ENCODE measurements at places on chromosomes 1 and 21.

DNA sequence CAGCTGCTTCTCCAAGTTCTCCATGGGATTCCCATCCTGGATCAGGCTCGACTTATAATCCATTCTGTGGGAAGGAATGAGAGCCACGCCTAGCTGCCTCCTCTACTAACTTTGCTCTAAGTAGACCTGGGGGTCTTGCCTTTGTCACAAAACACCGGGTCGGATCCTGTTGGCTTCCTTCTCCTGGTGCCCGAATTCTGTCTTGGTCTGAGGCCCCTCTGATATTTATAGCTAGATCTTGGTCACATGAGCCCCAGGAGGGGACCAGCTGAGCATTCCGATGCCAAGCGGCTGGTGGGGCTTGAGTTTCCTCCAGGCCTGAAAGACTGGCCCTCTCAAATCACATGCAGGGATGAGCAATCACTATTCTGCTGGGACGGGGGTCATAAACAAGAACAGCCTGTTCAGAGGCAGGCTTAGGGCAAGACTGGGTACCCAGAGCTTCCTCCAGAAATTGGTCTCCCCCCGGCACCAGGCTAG is at the start of gene TRIM63:
TSS of gene TRIM63 (minus strand) at position 199 of the 480 bp plus-strand sequence. CDS start at position 63, 136 bp downstream.
- DNase-seq, result no peak

GRCh38 chr1:232943679-232944252 is 6.6 kb upstream of the NTPCR start:
- DNase-seq, result no peak

GRCh38 chr1:109828756-109829505 is 65.2 kb upstream of the EPS8L3 start:
- DNase-seq, result no peak

DNA sequence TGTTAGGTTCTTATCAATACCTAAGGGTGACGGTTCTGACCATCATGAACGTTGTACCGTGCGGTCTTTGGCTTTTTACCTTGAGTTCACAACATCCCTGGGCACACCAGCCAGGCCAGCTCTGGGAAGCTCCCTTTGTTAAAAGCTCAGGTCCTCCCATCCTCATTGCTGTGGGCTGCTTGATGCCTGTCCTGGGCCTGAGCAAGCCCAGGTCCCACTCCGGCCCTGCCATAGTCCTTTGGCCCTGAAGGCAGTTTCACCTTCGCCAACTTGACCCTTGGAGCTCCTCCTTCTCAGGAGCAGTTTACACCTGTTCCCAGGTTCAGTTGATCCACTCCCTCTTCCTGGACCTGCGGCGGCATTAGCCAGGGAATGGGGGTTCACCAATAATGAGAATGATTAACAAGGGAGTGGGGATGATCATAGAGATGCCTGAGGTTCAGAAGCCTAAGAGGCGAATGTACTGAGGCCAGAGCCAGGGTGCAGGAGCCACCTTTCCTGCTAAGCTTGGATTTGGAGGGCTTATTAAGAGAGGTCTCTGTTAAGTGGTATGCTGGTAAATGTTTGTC is 40.2 kb downstream of the DHCR24 start:
- no peak for DNase-seq

DNA sequence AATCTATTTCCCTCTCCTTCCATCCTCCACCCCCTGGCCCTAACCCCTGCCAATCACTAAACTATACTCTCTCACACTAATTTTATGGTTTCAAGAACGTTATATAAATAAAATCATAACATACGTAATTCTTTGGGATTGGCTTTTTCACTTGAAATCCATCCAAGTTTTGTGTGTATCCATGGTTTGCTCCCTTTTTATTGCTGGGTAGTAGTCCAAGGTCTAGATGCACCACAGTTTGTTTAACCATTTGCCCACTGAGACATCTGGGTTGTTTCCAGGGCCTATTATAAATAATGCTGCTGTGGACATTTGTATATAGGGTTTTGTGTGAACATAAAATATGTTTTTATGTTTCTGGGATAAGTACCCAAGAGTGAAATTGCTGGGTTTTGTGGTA is 61.4 kb downstream of the TEX35 start:
- no peak for DNase-seq

- DNase-seq, result no peak
These were observed 685 bp upstream of the SYT6 start for GRCh38 chr1:114154146-114154962.

- no peak for DNase-seq
These were observed 3.1 kb downstream of the VPS26C start for GRCh38 chr21:37263827-37264600.

GRCh38 chr1:114344656-114345055 is 166.3 kb downstream of the TRIM33 start:
- DNase-seq, result no peak

DNA sequence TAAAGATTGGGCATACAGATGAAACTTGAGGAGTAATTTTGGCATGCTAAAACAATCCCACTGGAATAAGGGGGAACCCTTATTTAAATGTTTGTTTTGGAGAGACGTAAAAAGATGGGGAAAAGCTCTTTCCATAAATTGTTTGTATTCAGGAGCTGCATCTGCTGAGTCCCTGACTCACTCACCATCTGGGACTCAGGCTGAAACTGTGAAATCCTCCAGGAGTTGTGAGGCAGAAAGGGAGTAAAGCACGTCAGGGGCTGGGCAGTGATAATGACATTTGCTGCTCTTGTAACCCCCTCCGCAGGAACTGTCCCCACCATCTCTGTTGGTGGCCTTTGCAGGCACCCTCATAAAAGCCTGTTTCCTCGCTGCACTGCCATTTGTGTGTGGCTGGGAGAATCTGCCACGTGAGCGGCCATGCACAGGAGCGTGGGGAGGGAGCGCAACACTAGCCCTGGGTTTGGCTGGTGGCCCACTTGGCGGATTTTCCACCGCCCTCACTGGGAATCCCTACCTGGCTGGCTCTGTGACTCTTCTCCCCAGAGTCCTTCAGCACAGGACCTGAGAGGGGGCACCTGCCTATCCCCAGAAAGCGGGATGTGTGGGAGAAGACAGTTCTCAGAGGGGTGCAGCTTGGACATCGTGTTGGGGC is 45.3 kb downstream of the ZSCAN20 start:
- DNase-seq, result no peak

DNA sequence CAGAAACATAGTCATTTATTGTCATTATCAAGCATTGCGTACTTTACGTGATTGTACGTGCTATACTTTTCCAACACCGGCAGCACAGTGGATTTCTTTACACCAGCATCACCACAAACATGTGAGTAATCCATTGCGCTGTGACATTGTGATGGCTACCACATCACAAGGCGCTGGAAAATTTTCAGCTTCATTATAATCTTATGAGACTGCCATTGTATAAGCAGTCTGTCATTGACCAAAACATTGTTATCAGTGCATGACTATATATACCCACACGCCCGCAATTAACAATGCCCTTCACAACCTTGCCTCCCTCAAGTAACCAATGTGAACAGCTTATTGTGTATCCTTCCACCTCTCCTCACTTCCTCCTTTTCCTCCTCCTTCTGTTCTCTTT is 137.6 kb downstream of the ZZZ3 start:
- DNase-seq, result no peak

DNA sequence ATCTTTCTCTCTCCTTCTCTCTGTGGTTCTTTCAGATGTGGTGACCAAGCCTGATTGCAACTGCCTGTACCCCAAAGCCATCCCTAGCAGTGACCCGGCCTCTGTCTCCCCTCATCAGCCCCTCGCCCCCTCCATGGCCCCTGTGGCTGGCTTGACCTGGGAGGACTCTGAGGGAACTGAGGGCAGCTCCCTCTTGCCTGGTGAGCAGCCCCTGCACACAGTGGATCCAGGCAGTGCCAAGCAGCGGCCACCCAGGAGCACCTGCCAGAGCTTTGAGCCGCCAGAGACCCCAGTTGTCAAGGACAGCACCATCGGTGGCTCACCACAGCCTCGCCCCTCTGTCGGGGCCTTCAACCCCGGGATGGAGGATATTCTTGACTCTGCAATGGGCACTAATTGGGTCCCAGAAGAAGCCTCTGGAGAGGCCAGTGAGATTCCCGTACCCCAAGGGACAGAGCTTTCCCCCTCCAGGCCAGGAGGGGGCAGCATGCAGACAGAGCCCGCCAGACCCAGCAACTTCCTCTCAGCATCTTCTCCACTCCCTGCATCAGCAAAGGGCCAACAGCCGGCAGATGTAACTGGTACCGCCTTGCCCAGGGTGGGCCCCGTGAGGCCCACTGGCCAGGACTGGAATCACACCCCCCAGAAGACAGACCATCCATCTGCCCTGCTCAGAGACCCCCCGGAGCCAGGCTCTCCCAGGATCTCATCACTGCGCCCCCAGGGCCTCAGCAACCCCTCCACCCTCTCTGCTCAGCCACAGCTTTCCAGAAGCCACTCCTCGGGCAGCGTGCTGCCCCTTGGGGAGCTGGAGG is 12.7 kb downstream of the CSF1 start:
- no peak for DNase-seq

DNA sequence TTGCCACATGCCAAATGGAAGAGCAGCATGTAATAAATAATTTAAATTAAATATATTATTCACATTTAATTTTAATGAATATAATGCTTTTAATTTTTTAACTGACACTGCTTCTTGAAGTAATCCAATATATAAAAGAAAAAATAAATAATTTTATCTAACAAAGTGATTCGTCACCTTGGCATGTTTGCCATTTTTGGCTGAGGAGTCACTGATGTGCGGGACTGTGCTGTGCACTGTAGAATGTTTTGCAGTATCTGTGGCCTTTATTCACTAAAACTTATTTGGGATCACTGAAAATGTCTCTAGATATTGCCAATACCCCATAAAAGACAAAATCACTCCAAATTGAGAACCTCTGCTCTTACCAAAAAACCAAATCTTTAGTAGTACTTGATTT is 807.8 kb downstream of the BRINP3 start:
- DNase-seq, result no peak

- DNase-seq, result no peak
These were observed 108.6 kb upstream of the ERRFI1 start for GRCh38 chr1:8134546-8135235.

DNA sequence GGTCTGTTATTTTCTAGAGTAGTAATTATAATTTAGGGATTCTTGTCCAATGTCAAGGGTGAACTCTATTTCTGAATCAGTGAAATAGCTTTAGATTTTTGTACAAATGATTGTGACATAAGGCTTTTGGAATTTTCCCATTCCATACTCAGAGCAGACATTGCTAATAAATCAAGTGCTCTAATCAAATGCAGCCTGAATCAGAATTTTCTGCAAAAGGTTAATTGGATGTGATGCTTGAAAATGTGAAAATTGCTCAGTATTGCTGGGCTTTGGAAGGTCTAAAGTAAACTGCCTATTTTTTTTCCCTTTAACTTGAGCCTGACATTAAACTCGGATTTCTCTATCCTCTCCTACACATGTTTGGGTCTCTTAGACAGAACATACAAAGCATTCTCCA is 23.2 kb downstream of the SGIP1 start:
- DNase-seq, result no peak

DNA sequence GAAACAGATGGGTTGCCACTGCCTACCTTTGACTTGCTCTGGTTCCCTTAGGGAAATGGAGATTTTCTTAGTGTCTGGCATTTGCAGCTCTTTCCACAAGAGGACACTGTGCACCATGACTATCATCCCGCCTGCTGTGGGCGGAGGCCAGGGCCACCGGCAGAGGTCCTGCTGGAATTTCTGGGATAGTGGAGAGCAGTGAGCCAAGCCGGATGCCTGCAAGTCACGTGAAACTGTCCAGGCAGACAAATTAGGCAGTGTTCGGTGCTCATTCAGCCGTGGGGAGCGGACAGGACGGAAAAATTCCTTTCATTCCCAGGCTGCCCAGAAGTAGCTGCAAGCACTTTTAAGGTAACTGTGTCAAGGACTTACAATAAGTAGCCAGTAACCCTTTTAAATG is 43.4 kb downstream of the IGSF5 start:
- DNase-seq, result no peak

GRCh38 chr1:178442925-178443324 is 53.8 kb downstream of the CLEC20A start:
- no peak for DNase-seq

DNA sequence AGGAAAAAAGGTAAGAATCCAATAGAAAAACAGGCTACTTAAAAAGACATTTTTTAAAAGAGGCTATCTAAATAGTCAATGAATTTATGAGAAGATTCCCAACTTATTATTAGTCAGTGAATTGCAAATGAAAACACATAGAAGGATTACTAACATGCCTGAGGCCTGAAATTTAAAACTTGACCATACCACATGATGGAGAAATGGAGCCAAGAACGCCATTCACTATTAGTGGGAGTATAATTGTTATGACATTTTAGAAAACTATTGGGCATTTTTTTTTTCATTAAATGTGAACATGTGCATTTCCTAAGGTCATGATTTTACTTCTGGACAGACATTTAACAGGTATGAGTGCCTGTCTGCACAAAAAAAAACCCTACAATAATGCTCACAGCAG is 24.8 kb upstream of the OR2B11 start:
- no peak for DNase-seq

- DNase-seq, result no peak
These were observed 42.0 kb upstream of the COL6A2 start for GRCh38 chr21:46055863-46056281.

DNA sequence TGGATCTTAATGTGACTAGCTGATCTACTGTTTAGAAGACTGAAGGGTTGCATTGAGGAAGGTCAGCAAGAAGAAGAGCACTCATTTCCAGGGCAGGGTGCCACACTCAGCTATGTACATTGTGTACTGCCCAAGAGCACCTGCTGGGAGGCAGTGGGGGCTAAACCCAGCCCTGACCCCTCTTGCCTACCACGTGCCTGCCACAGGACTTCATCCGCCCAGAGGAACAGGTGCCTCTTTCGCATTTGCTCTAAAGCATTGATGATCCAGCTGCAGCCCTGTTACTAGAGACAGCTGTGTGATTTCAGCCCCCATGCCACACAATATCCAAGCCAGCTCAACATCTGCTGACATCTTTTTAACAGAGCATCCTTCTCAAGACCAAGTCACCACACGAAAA is 341.8 kb downstream of the LMX1A start:
- no peak for DNase-seq

DNA sequence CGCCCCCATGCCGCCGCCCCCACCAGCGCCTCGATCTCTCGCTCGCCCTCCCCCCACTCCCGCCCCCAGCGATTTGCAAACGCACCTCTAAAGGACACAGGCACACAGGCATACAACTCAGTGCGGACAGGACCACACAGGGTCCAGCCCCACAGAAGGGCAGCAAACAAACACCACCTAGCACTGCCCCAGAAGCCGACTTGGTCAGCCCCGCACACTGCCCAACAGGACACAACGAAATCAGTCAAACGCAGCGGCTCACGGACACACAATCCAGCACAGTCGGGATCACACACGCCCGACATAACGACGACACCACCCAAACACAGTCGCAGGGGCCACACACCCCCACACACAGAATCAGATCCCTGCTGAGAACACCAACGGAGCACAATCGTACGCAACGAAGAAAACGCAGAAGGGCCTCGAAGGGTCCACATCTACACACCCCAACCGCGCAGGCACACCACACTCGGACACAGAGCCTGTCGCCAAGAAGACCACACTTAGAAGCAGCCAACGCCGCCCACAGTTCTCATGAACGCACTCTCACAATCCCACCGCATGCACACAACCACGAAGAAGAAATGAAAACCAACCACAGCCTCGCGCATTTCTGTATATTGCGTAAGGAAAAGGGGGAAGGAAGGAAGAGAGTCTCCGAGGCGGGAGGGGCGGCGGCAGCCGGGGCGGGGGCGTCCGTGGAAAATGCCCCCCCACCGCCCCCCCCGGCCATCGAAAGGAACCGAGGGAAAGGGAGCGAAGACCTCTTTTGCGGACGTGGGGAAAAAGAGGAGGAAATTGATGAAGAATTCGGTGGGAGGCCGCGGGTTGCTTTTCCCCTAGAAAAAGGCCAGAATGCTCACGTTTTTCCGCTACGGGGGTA is 481 bp downstream of the TAL1 start:
- no peak for DNase-seq

GRCh38 chr1:145751491-145752037 is 32.3 kb downstream of the CD160 start:
- no peak for DNase-seq
